Dermis microvascular lymphatic vessel endothelial cell (primary cell): ENCODE measurements at places on chromosomes 4 and X.

- no peak for DNase-seq
Observed at GRCh38 chr4:48261281-48261680, 8.4 kb downstream of the TEC start.

DNA sequence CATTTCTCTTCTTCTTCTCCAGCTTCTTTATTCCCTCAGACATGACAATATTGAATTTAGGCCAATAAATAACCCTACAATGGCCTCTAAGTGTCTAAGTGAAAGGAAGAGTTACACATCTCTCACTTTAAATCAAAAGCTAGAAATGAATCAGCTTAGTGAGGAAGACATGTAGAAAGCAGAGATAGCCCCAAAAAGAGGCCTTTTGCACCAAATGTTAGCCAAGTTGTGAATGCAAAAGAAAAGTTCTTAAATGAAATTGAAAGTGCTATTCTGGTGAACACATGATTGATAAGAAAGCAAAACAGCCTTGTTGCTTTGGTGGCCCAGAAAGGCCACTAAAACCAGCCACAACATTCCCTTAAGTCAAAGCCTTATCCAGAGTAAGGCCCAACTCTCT lies 146.2 kb upstream of the HHIP start:
- no peak for DNase-seq

DNA sequence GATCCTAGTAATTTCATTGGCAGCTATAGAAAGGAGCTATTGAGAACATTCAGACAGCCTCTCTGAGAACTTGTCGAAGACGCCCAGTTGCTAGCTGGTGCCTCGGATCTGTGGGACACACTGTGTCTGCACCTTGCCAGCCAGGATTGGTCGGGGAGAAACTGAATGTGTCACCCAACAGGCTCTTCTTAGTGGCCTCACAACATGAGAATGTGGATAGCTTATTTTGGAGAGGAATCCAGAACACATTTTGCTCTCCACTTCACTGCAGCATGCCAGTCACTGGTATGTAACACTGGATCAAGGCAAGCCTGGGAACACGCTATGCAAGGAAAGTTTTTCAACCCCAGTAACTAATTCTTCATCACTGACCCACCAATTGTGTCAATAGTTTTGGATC lies 89.5 kb upstream of the TRPC3 start:
- no peak for DNase-seq

- DNase-seq: peak; percentile 15
Observed at GRCh38 chrX:26918631-26919030, 544.5 kb downstream of the PPP4R3C start.

DNA sequence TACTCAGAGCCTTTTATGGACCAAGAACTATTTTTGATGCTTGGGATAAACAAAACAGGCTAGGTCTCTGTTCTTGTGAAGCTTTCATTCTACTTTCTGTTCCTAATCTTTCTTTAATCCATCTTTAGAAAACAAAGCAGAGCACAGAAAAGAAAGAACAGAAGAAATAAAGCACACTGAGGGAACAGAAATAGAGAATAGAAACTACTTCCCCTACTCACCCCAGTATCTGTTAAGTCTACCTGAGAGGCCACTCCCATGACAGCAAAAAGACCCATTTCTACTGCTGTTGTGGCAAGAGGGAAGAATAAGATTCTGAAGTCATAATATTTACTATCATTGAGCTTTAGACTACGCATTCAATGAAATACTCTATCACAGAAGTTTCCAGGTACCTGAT lies 9.2 kb downstream of the RFC1 start:
- DNase-seq: no peak

DNA sequence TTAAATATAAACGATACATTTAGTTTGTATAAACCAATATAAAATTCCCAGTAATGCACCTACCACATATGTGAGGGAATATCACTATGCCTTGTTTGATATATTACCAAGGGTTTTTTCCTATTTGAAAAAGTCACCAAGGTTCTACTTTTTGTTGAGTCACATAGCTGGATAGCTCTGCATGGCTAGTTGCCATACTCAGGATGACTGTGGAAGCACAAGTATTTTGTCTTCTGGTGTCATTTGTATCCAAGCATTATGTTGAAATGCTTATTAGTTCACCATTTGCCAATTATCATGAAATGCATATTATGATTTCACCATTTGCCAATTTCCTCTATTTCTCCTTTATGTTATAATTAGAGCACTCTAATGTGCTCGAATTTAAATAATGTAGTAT lies 162.7 kb upstream of the TTC29 start:
- DNase-seq: no peak

DNA sequence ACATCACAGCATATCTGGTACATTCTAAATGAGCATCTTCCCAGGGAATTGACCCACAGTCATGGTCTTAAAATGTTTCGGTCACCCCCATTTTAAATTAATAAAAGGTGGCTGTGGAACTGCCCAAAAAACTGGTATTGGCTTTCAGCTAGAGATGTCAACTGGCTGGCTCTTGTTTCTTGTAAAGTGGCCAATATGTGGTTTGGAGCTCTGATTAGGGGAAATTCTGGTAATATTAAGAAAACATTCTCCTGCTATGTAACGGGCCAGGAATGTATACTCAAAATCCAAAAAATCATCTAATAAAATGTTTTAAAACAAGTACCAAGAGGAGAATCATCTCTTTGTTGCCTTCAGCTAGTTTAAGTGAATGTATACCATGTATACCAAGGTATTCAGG lies 62.0 kb upstream of the VCX2 start:
- no peak for DNase-seq
